ENCODE measurements at places on chromosomes 12 and 14.

- DNase-seq = no peak
These were observed 9.2 kb downstream of the NDUFA12 start for GRCh38 chr12:94994312-94994711.

DNA sequence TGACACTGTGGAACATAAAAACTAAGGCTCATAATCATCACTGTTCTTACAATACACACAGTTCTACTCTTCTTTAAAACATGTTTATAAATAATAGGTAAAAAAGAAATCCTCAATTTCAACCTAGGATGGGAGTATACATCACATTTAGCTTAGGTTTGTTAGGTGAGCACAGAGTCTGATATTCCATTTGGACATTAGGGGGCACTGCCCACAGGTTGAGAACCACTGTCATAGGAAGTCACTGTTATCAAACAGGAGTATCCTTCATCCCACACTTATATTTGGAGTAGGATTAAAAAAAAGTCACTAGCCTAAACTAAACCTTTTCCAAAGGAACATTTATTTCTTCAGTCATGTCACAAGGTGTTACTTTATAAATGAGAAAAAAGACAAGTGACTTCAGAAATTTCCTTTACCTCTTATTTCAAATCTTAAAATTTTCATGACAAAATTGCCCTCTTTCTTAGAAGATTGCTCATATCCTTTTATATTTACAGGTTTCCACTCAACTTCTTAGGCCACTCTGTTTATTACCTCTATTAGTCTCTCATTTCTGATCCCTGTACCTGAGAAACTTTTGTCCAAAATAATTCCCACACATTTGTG lies 240.6 kb downstream of the CPNE8 start:
- DNase-seq = peak; percentile 6

DNA sequence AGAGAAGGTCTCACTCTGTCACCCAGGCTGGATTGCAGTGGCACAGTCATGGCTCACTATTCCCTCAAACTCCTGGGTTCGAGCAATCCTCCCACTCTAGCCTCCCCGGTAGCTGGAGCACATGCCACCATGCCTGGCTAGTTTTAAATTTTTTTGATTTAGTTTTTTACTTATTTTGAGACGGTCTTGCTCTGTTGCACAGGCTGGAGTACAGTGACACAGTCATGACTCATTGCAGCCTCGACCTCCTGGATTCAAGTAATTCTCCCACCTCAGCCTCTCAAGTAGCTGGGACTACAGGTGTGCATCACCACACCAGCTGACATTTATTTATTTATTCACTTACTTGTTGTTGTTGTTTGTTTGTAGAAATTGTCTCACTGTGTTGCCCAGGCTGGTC lies 22.2 kb upstream of the DIP2B start:
- DNase-seq = no peak

GRCh38 chr12:55666508-55666907 lies 29.8 kb downstream of the OR10P1 start:
- no peak for DNase-seq

DNA sequence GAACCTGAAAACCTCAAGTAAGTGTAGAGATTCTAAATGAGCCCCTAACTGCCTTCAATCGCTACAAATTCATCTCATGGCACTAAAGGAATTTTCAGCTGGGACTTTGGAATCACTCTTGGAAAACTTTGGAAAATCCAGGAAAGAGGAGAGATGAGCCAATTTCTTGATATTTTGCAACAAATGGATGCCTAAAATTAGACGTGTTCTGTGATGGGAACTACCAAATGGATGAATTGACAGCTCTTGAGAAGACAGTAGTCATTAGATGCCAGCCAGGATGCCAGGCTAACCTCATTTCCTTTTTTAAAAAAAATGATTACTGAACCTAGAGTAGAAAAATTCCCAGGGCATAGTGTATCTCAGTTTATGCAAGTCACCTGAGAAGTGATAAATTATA lies 78.3 kb downstream of the NPAS3 start:
- DNase-seq = no peak

GRCh38 chr12:27517961-27518665 lies 5.9 kb upstream of the PPFIBP1 start:
- no peak for DNase-seq

DNA sequence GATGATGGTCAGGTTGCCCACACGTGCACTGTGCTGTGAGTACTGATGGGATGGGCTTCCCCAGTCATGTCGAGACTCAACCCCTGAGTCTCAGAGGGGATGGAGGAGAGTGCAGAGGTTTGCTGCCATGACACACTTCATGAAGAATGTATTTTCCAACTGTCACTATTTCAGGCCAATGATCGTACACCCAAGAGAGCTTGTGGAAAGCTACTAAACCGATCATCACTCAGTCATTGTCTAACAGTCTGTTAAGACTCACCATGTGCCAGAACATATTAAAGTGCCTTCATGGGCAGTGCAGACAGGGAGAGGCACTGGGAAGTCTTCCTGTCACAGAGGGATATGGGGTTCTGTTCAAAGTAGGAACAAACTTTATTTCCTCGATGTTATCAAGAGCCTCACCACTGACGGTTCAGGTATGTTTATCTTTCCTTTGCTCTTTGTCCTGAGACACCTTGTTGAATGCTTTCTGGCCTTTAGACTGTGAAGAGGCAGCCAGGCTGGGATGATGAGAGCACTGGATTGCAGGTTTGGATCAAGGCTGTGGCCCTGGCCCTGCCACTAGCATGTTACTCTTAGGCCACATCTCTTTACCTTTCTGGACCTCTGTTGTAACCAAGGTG lies 41.6 kb upstream of the NTF3 start:
- no peak for DNase-seq
